ENCODE measurements at places on chromosomes 3 and 15.

GRCh38 chr3:144112036-144112435, 140.4 kb downstream of the DIPK2A start:
- DNase-seq: no peak

GRCh38 chr3:172309741-172310427, 138.4 kb downstream of the GHSR start:
- no peak for DNase-seq

- DNase-seq: no peak
Measured at GRCh38 chr3:17514597-17514996, 227.8 kb downstream of the TBC1D5 start.

GRCh38 chr3:122000936-122001605, 21.0 kb downstream of the ILDR1 start:
- DNase-seq: no peak

- no peak for DNase-seq
Measured at GRCh38 chr3:183265834-183266417, 12.9 kb downstream of the B3GNT5 start.

DNA sequence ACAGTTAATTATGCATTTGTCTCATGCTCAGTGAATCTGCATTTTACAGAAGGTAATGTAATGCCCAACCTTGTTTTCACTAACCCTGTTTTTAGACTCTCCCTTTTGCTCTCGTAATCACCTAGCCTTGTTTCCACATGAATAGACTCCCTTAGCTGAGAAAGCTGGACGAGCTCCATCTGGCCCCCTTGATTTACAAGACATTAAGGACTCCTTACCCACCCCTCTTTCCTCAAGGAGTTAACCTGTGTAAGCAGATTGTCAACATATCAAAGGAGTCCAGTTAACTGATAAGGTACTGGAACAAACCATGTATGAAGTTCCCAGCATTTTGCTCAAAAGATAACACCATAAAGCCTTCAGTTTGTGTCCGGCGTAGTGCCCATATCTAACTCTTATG, 99.6 kb downstream of the VPS8 start:
- DNase-seq: no peak

GRCh38 chr3:194607592-194608389, 25.4 kb downstream of the TMEM44 start:
- DNase-seq: no peak

GRCh38 chr3:139427283-139428060, 38.0 kb upstream of the COPB2 start:
- peak; percentile 29 for DNase-seq

GRCh38 chr3:194541483-194541882, 54.7 kb upstream of the ATP13A3 start:
- DNase-seq: no peak

DNA sequence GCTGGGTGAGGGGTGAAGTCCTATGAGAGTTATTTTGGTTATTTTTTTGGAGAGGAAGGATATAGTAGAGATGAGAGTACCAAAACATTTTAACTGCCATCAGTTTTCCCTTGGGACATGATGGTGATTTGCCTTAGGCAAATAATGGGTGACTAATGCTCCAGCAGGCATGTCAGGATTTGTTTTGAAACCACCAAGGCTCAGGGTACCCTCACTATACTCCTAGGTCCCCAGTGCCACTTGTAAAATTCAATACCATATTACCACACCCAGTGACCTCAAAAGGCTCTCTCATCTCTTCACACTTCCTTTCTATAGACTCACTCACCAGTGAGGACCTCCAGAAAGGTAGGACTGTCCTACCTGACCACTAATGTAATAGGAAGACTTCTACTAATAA, 83.6 kb downstream of the WDR72 start:
- DNase-seq: no peak

GRCh38 chr15:28106294-28107110, 7.4 kb upstream of the OCA2 start:
- no peak for DNase-seq

- no peak for DNase-seq
Measured at GRCh38 chr3:126553284-126554084, 5.2 kb downstream of the C3orf22 start.

DNA sequence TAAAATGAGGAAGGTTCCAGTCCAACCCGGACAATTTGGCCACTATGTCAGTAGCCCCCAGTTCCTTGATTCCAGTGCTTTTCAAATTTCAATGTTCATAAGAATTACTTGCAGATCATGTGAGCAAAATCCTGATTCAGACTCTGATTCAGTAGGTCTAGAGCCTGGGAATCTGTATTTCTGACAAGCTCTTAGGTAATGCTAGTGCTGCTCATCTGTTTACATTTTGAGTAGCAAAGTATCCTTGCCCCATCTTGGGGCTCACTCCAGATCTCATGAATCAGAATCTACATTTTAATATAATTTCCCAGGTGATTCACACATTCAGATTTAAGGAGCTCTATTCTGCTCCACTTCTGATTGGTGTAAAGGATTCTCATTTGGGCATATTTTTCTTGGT, 142.0 kb downstream of the NAALADL2 start:
- no peak for DNase-seq

DNA sequence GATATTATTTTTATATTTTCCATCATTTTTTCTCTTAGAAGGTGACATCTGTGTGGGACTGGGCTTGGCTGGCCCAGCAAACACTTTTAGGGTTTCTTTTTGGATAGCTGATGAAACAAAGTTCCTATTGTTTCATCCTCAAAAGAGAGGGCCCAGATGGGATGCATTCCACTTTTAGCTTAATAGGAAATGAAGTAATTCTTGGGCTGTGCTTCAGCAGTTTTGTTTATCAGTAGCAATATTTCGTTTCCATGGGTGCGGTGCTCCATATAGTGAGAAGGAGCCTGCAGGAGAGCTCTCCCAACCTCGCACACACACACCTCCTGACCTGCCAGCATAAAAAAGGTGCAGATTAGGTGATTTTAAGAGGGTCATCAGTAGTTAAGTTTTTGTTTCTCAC, 147.5 kb downstream of the AKAP13 start:
- DNase-seq: no peak

DNA sequence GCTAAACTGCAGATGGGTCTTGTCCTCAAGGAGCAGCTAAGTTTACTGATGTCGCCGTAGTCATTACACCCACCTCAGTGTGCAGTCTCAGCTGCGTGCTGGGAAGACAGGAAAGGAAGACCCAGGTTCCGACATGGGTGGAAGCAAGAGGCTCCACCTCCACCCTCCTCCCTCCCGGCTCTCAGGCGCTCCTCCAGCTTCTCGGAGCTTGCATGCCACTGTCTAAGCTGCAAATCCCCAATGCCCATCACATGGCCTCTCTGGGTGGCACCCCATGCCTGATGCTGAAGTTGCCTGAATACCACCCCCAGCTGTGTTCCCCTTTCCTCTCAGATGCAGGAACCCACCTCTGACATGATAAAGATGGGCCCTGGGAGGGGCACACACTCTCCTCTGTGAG, 58.5 kb downstream of the MGLL start:
- DNase-seq: no peak

DNA sequence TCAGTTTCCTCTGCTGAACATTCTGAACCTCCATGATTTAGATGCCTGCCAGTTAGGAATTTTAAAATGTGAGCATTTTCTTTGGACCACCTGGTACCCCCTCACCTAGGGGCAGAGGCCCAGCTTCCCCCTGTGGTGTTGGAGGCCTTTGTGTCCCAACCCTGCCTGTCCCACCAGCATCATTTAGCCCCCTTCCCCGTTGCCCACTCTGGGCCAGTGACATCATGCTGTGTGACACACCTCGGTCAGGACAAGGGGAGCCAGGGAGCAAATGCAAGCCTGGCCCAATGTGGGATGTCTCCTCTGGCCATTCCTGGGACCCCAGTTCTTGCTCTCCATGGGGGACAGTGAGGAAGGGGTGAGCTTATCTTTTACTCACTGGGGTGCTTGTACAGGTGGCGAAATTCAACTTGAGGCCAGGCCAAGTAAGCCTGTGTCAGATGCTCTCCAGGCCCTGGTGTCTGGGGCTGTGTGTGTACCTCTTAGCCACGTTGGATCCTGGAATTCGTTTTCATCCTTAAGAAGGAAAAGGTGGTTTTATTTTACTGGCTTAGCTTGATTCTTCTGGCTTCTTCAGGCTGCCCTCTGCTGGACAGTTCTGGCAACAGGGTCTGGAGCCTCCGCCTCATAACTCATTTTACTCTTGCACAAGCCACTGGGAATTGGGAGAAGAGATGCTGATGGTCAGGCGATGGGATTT, 49.7 kb upstream of the MYZAP start:
- peak; percentile 42 for DNase-seq

- DNase-seq: no peak
Measured at GRCh38 chr15:59678620-59679019, 10.5 kb downstream of the BNIP2 start.

- DNase-seq: no peak
Measured at GRCh38 chr3:5498981-5499380, 311.5 kb downstream of the EDEM1 start.

DNA sequence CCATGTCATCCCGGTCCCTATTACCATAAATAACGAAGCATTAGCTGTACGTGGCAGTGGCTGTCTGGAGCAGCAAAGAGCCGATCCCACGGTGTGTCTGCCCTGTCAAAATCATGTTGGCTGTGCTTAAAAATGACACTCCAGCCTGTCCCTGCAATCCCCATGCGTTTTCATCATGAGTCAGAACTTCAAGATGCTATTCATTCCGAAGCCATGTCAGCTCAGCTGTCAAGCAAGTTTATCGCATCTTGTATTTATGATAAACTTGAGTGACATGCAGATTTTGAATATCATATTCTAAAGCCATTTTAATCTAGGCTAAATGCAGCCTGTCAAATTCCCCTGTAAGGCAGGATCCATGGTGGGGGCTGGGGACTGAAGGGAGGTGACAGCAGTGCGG, 152.4 kb downstream of the TJP1 start:
- DNase-seq: no peak

DNA sequence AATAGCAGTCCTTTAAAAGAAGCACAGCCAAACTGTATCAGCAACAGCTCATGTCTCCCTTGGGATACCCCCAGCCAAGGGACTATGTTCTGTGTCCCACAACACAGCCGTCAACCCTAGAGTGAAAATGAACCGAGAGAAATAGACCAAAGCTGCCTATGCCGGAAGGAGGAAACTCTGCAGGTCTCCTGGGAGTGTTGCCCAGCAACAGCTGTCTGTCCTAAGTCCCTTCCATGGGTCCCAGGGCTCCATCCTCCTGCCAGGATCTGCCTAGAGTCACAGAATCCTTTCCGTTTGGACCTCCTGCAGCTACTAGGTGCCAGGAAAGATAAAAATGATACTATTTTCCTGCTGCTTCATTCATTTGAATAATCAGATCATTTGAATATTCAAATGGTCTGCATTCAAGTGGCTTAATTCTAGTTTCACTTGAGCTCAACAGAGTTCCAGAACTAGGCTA, 53.1 kb downstream of the TRANK1 start:
- peak; percentile 8 for DNase-seq

DNA sequence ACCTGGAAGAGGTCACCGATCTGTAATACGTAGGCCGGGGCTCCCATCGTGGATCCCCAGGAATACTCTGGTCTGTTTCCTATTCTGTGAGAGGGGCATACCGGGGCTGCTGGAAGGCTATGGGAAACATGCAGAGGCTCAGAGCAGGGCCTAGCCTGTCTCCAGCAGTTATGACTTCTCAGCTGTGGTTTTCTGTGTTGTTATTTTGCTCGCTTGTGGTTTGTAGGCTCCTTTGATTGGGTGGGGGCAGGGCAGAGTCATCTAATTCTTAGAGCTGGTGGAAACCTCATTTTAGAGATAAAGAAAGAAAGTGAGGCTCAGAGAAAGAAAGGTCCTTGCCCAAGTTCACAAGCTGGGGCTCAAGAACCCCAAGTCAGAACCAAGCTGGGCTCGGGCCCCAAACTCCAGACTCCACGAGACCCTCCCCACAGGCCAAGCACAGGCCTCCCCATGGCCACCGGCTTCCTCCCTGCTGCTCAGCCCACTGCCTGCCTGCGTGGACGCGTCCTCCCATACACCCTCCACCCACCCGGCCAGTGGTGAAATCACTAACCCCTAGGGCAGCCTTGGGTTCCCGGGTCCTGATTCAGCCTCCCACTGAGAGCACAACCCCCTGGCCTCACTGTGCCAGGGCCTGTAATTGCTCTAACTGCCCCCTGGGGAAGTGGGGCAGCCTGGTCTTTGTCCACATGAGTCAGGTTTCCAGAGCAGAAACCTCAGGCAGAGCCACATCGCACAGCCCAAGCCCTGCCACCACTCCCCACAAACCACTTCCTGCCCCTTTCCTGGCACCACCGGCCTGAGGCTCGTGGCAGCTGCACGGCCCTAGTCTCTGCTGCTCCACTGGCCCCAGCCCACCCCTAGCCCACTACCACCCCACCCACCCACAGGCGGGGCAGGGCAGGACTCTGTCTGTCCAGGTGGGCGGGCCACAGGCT, 270.8 kb downstream of the UACA start:
- peak; percentile 95 for DNase-seq

DNA sequence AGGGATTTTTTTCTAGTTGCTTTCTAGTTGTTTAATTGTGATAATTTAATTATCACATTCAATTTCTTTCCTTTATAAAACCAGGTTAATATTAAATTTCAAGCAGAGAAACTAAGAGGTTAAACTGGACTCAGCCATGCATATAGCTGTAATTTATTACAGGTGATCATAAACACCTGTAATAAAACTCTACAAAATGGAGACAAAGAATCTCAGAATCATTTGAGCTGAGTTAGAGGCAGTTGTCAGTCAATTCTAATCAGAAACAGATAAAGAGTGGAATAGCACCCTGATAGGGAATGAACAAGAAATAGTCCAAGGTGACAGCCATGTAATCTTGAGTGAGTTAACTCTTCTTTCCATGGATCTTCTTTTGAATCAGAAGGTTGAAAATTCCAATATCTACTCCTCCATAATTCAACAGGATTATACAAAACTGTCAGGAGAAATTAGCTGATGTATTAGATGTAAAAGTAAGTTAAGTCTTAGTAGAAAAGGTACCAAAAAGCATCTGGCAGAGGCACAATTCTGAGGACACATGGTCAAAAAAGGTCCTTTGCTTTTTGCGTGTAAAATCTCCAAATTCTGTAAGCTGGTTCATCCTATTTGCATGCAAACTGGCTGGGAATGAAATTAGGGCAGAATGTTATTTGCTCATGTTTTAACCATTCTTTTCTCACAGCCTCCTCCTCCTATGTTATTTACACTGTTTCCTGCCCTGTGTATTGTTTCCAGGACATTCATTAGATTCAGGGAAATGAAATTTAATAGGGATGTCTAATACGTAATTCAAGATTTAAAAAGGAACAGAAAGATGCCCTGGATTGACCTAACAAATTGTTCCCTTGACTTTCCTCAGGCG, 39.4 kb upstream of the B3GNT5 start:
- no peak for DNase-seq

- no peak for DNase-seq
Measured at GRCh38 chr3:195178124-195178910, 92.6 kb downstream of the XXYLT1 start.

GRCh38 chr3:95752199-95752598, 1062.2 kb upstream of the EPHA6 start:
- no peak for DNase-seq

GRCh38 chr3:161322781-161323568, 48.3 kb downstream of the SPTSSB start:
- DNase-seq: no peak

- DNase-seq: peak; percentile 96
Measured at GRCh38 chr3:141498598-141499223, 11.9 kb downstream of the RASA2 start.

GRCh38 chr15:44719293-44719999, 8.1 kb downstream of the B2M start:
- peak; percentile 78 for DNase-seq

Measured in activated CD8-positive, alpha-beta T cell treated with anti-CD3 and anti-CD28 coated beads, Interleukin-2, amount 10 ng/mL, durations not matched to agents 7 days and 5 days (primary cell).